ENCODE measurements at places on chromosomes 12 and 14.

DNA sequence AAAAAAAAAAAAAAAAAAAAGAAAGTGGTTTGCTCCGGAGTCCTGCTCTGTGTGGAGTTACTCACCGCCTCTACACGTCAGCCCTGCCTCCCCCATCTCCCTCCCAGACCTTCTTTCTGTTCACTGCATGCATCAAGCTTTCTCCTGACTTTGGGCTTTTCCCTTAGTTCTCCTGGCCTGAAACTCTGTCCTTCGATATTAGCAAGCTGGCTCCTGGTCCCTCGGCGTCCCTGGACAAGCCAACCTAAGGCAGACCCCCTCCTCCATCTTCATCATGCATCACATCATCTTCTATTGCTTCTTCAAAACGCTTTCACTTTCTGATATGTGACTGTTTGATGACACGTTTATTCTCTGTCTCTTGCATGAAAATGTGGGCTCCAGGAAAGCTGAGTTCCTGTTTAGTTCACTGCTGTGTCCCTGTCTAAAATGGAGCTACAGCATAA lies 40.6 kb downstream of the SLC15A4 start:
- no peak for DNase-seq

- DNase-seq, result no peak
Measured at GRCh38 chr12:122309564-122310121, 43.3 kb upstream of the VPS33A start.

DNA sequence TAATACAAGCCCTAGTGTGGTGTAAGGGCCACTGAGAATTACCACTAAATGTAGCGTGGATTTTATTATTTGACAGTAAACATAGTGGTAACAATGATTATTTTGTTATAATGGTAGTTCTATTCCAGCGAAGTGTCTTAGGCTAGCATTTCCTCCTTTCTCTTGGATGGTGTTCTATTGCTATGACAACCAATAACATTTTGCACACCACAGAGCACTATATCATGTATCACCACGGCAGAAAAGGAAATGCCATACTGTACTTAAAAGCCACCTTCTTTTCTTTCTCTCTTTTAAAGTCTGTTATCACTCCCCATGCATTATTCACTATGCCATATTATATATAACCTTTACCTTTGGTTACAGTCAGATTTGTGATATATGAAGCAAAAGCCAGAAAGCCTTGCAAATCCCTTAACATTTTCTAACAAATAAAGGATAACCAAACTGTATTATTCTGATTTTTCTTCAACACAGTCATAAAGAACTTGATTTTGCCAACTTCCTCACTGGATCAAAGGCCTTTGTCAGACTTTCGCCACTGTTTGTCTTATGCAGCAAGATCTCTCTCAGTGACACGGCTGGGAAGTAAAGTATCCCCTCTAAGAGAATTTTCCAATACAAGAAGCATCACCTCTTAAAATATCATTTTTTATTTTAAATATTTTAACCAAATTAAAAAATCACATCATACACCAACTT lies 195.8 kb downstream of the FOXN3 start:
- DNase-seq, result peak; percentile 45

- no peak for DNase-seq
Measured at GRCh38 chr12:58263816-58264215, 322.4 kb downstream of the ATP23 start.

GRCh38 chr14:36522347-36522971 lies 2.4 kb upstream of the NKX2-1 start:
- no peak for DNase-seq

- no peak for DNase-seq
Measured at GRCh38 chr14:53758141-53758540, 198.5 kb downstream of the BMP4 start.

DNA sequence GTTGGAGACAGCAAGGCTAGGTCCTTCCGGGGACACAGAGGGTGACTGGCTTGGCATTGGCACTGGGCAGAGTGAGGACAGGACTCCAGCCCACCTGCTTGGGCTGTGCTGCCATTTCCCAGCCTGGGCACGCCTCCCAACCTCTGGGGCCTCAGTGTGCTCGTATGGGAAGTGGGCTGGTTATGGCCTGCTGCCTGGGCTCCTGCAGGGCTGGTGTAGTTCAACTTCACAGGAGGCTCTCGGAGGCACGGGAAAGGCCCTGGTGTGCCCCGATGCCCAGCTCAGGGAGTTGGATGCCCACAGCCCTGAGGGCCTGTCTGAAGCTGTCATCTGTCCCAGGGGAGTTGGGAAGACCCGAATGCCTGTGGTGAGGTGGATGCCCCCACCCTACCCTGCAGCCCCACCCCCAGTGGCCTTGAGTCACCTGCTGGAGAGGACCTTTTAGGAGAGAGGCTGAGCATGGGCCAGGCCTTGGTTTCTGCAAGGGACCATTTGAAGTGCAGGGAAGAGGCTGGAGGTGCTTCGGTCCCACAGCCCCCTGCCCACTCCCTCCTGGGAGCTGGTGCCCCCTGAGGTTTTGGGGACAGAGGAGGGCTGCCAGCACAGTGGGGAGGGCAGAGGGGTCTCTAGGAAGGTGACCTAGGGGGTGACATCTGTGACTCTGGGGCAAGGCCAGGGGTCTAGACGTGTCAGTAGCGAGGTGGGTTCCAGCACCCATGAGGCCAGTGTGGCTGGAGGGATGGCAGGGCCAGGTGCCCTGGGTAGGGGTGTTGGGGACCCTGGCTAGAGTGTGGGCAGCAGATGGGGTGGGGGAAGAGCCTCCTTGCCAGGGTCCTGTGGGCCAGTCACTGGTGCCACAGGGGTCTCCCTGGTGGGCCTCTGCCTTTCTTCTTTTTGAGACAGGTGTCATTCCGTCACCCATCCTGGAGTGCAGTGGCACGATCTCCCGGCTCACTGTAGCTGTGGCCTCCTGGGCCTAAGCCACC lies 9.1 kb downstream of the ULK1 start:
- DNase-seq, result no peak

DNA sequence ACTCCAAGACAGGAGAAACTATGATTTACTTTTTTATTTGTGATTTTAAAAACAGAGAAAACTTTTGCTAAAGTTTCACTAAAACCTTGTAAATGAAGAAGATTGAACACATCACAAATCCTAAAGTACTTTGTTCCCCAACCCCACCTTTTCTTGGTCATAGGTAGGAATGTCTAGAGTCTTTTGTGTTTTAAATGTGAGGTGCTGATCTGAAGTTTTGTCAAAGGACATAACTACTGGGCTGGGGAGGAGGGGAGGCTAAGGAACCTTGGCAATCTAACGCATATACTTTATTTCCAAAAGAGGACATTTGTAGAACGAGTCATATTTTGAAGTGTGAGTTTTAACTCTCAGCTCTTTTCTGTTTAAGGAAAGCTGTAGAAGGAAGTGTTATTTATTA lies 37.2 kb downstream of the CATSPERB start:
- DNase-seq, result no peak

GRCh38 chr12:132356691-132357622 lies 27.6 kb upstream of the GALNT9 start:
- DNase-seq, result peak; percentile 31

DNA sequence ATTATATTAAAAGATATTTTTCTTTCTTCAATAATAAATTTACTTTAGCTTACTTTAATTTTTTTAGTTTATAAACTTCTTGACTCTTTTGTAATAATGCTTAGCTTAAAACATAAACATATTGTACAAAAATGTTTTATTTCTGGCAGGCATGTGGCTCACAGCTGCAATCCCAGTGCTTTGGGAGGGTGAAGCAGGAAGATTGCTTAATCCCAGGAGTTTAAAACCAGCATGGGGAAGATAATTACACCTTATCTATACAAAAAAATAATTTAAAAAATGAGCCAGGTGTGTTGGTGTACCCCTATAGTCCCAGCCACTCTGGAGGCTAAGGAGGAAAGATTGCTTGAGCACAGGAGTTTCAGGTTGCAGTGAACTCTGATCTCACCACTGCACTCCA lies 120.7 kb downstream of the GPHN start:
- DNase-seq, result no peak

- peak; percentile 57 for DNase-seq
Measured at GRCh38 chr12:122097927-122098756, 19.6 kb downstream of the MLXIP start.

GRCh38 chr12:62848418-62848817 lies 86.5 kb downstream of the PPM1H start:
- DNase-seq, result peak; percentile 77

- DNase-seq, result peak; percentile 86
Measured at GRCh38 chr14:21308479-21309237, 28.8 kb downstream of the RPGRIP1 start.

DNA sequence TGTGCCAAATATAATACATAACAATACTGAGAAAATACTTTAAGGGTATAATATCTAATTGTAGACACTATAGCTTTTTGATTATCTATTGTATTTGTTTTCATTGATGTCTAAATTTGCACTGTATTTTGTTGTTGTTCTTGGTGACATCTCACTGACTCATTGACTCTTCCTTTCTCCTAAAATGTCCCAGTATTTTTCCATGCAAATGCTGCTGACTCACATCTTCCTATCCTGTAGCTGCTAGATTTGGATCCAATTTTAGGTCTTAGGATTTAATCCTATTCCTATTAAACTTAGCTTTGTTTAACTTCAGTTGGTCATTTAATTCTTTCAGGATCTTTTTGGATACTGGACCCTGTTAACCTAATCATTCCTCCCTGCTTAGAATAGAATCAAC lies 148.5 kb downstream of the TMTC2 start:
- no peak for DNase-seq
